ENCODE measurements at places on chromosomes 5 and 9.

DNA sequence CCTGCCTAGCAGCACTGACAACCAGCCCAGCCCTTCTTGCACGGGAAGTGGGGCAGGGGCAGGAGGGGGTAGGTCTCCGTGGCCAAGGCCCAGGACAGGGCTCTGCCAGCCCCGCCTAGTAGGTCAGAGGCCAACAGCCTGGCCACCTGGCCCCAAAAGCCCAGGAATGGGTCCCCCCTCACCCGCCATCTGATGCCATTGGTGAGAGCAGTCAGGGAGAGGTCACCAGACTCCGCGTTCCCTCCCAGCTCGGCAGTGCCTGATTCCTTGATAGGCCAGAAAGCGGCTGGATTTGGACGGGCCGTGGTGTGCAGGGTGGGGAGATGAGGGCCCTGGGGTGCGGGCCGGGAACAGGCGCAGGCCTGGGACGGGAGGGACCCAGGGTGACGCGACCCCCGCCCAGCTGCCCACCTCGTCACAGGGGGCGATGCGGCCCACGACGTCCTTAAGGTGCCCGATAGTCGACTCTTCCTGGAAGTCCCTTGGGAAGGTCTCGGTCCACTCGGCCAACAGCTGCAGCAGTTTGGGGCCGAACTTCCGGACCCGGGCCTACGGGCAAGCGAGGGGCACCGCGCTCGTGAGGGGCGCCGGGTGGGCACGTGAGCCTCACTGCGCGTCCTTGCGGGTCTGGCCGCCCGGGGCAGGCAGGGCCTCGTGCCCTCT is 64.5 kb upstream of the RNF130 start:
- DNase-seq = no peak

GRCh38 chr9:27333241-27334052 is 36.5 kb upstream of the EQTN start:
- peak; percentile 3 for DNase-seq

GRCh38 chr9:97064176-97064575 is 25.2 kb upstream of the CTSV start:
- DNase-seq = no peak

DNA sequence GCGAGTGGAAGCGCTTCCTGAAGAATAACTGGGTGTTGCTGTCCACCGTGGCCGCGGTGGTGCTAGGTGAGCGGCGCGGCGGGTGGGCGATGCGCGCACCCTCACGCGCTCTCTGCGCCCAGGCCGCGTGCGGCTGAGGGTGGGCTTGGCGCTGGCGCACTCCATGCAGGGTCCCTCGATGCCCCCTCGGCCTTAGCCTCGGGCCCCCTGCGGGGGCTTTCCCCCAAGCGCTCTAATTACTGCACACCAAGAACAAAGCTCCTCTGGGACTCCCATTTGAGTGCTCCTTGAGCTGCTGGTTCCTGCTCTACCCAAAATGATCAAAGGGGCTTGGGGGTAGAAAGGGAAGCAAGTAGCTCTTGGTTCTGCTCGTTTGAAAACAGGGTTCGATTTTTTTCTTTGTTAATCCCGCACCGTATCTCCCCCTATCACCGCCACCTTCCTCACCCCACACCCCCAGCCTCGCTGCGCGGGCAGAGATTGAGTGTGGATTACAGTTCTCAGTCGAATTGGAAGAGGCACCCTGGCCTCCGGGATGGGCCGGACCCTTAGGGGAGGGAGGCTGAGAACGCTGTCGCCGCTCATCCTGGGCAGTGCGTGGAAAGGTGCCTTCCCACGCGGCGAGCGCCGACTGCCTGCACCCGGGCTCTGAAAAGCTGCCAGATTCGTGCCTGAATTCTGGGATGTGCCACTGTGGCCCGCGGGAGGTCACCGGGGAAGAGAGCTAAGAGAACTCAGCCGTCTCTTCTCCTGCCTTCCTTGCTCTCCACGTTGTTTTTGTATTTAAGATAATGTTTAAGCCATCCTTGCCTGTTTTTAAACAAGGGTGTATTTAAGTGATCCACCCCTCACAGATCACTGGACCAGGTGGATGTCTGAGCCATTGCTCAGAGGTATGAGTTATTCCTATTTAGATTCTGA is 697 bp downstream of the SLC1A1 start:
- no peak for DNase-seq

DNA sequence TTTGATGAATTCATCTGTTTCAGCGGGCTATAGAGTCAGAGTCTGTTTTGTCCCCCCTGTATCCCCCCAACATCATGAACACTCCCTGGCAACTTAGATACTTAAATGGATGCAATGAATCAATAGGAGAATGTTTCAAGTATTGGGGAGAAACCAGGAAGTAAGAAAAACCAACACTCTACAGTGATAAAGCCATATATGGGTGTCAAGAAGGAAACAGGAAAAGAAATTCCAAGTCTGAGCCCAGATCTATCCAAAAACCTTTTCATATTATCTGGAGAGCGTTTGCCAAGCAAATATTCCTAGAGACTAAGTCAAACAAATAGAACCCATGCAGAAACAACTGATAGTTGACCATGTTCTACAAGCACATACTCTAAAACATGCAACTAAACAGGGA is 2.3 kb upstream of the GNAQ start:
- DNase-seq = no peak

- DNase-seq = peak; percentile 66
Measured at GRCh38 chr9:136533775-136534157, 12.1 kb downstream of the NOTCH1 start.

DNA sequence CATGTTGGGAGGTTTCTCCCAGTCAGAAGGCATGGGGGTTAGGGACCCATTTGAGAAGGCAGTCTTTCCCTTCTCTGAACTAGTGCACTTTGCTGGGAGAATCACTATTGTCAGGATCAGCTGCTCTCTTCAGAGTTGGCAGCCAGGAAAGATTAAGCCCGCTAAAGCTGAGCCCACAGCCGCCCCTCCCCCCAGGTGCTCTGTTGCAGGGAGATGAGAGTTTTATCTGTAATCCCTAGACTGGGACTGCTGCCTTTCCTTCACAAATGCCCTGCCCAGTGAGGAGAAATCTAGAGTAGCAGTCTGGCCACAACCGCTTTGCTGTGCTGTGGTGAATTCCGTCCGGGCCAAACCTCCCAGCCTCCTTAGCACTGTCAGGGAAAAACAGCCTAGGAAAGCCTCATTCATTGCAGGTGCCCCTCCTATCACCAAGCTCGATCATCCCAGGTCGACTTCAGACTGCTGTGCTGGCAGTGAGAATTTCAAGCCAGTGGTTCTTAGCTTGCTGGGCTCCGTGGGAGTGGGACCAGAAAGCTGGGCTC is 69.8 kb downstream of the CNTLN start:
- DNase-seq = no peak

GRCh38 chr5:33400675-33401074 is 40.1 kb upstream of the TARS1 start:
- no peak for DNase-seq

- DNase-seq = no peak
Measured at GRCh38 chr5:110258460-110259216, 467.8 kb downstream of the TMEM232 start.

- no peak for DNase-seq
Measured at GRCh38 chr9:110180511-110181434, 27.2 kb downstream of the C9orf152 start.

GRCh38 chr9:123742009-123742767 is 187.7 kb downstream of the DENND1A start:
- DNase-seq = no peak

GRCh38 chr5:169753795-169754194 is 116.7 kb downstream of the DOCK2 start:
- DNase-seq = no peak

GRCh38 chr5:175475248-175475647 is 3.1 kb upstream of the SFXN1 start:
- no peak for DNase-seq

- DNase-seq = no peak
Measured at GRCh38 chr9:131976157-131977108, 103.2 kb downstream of the MED27 start.

DNA sequence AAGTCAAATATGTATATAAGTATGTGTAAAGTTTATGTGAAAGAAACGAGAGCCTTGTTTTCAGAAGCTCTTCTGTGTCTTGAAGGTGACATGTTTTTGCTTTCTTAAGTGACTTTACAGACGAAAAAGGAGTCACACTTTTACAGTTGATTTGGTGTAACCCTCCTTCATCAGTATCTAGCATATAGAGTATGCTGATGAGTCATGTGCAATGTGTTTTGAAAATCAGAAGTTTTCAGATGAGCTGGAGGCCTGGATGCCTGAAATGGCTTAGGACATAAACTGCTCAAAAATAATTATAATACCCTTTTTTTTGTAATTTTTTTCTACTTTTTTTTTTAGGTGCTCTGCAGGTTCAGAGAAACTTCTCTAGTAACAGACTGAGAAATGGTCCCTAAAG is 209.5 kb downstream of the CD180 start:
- DNase-seq = no peak

GRCh38 chr9:124342776-124343485 is 72.3 kb downstream of the PSMB7 start:
- no peak for DNase-seq

DNA sequence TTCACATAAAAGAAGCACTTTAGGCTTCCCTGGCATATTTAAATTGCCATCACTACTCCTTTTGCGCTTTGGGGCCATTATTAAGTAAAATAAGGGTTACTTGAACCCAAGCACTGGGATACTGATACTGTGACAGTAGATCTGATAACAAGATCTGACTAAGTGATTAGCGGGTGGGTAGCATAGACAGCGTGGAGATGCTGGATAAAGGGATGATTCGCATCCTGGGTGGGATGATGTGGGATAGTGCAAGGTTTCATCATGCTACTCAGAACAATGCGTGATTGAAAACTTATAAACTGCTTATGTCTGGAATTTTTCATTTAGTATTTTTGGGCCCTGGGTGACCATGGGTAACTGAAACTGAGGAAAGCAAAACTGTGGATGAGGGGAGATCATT is 75.1 kb downstream of the PTTG1 start:
- no peak for DNase-seq

- no peak for DNase-seq
Measured at GRCh38 chr9:70951749-70952727, 169.4 kb downstream of the TRPM3 start.

DNA sequence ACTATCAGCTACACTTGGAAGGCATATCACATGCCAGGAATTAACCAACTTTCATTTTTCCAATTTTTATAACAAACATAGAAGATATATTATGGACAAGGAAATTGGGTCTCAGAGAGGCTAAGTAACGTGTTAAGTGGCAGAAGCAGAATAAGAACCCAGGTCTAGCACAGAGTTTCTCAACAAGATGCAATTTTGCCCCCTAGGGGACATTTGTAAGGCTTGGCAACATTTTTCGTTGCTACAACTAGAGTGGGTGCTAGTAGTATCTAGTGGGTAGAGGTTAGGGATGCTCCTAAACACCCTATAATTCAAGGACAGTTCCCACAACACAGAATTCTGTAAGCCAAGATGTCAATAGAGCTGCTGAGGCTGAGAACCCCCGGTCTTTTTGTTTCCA is 180.6 kb downstream of the SNCAIP start:
- DNase-seq = no peak

GRCh38 chr9:90946982-90947381 is 145.4 kb downstream of the SYK start:
- DNase-seq = no peak

DNA sequence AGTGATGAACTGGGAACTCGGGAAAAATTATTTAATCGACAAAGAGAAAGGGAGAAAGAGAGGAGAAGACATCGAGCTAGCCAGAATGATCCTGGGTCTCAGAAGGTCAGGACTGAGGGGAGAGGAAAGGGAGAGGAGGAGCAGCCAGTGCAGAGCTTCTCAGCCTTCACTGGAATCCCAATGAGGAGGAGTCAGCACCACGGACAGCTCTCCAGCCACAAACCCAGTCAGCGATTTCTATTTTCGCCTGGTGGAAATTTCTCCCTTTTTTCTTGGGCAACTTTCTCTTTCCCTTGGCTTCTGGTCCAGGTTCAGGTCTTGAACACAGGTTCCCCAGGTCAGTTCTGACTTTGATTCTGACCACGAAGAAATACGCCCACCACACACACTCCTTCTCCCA is 1.6 kb upstream of the BRINP1 start:
- DNase-seq = no peak

DNA sequence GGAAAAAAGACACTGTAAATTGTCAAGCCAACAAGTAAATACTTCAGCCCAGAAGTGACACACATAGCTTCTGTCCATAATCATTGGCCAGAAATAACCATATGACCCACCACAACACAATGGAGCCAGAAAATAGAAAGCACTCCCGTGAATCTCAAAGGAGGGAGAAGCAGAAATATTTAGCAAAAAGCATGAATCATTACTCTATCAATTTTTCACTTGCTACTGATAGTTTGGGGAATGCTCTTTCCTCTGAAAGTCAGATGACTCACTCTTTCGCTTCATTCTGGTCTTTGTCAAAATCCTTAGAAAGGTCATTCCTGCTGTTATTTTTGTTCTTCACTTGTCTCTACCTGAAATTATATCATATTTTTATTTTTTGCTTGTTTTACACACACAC is 312.6 kb downstream of the TMEM232 start:
- no peak for DNase-seq

DNA sequence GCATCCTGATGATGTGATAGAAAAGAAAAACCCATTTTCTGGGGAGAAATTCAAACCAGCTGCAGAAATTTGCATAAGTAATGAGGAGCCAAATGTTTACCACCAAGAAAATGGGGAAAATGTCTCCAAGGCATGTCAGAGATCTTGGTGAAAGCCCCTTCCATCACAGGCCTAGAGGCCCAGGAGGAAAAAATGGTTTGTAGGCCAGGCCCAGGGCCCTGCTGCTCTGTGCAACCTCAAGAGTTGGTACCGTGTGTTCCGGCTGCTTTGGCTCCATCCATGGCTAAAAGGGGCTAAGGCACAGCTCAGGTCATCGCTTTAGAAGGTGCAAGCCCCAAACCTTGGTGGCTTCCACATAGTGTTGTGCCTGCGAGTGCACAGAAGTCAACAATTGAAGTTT is 543.1 kb downstream of the ZNF608 start:
- no peak for DNase-seq

- no peak for DNase-seq
Measured at GRCh38 chr5:2981652-2982051, 230.2 kb upstream of the IRX2 start.

DNA sequence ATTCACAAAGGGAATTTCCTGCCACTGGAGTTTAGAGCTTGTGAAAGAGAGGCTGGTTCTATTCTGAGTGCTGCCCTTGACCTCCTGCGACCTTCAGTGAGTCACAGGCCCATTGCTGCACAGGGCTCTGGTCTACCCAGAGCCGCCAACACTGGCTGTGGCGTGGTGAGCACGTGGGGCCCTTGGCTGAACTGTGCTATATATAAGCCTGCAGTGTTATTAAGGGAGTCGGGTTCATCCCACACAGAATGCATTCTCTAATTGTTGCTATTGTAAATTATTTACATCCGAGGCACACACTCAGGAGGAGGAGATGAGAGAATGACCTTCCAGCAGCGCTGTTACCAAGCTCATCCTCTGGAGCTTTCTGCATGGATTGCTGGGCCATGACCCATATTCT is 47.1 kb downstream of the BRINP1 start:
- DNase-seq = no peak

GRCh38 chr5:142109331-142110045 is 909 bp downstream of the NDFIP1 start:
- no peak for DNase-seq

- DNase-seq = no peak
Measured at GRCh38 chr9:93475108-93475507, 21.7 kb upstream of the FAM120AOS start.

- no peak for DNase-seq
Measured at GRCh38 chr5:53067641-53068040, 41.9 kb downstream of the MOCS2 start.

GRCh38 chr5:151451626-151452520 is 4.5 kb downstream of the SLC36A1 start:
- DNase-seq = no peak

Data from activated T-helper 1 cell treated with Interleukin-2 at 50 U/mL for 16 hours (primary cell).